ENCODE measurements at places on chromosomes 1 and 21.
A peak's percentile ranks its signal among the peaks of the same experiment; 100 is the strongest.

- DNase-seq, result no peak
Observed at GRCh38 chr1:172277275-172277674, 143.2 kb upstream of the C1orf105 start.

DNA sequence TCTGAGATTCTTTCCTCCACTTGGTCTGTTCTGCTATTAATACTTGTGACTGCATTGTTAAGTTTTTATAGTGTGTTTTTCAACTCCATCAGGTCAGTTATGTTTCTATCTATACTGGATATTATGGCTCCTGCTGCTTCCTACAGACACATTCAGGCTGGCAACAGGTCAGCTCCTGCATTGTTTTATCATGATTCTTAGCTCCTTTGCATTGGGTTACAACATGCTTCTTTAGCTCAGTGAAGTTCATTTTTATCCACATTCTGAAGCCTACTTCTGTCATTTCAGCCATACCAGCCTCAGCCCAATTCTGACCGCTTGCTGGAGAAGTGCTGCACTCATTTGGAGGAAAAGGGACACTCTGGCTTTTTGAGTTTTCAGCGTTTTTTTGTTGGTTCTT lies 37.3 kb upstream of the F3 start:
- no peak for DNase-seq

- DNase-seq, result peak; percentile 75
Observed at GRCh38 chr21:29295066-29295650, 3.6 kb upstream of the BACH1 start.

GRCh38 chr1:209302779-209303568 lies 280.5 kb upstream of the CAMK1G start:
- DNase-seq, result no peak

- DNase-seq, result no peak
Observed at GRCh38 chr1:6124746-6125365, 55.3 kb downstream of the CHD5 start.

DNA sequence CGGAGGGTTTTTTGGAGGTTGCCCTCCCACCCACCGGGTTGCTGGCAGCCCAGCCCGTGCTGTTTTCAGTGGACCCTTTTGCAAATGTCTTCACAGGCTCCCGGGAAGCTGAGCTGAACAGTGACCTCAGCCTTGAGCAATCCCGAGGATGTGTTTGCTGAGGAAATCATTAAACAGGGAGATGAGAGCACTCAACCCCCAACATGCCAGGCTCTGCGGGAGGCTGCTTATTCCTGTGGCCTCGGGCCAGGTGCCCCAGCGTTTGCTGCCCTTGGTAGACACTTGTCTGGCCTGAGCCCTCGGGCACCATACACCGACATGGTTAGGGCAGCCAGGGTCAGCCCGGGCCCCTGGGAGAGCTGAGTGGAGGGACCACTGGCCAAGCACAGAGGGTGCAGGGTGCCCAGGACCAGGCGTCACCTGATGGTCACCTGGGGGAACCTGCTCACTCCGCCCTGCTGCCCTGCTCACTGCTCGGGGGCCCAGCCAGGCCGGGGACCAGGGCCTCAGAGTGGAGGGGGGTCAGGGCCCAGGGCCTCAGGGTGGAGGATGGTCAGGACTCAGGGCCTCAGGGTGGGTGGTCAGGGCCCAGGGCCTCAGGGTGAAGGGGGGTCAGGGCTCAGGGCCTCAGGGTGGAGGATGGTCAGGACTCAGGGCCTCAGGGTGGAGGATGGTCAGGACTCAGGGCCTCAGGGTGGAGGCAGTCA lies 42.5 kb upstream of the POFUT2 start:
- DNase-seq, result no peak

GRCh38 chr1:228259951-228260350 lies 52.1 kb downstream of the OBSCN start:
- DNase-seq, result no peak

GRCh38 chr21:23718446-23719285 lies 1888.6 kb downstream of the MRPL39 start:
- no peak for DNase-seq

Data from activated naive CD4-positive, alpha-beta T cell treated with anti-CD3 and anti-CD28 coated beads for 36 hours (primary cell).